GOT3 (cell line): ENCODE measurements at places on chromosomes 12 and 14.

DNA sequence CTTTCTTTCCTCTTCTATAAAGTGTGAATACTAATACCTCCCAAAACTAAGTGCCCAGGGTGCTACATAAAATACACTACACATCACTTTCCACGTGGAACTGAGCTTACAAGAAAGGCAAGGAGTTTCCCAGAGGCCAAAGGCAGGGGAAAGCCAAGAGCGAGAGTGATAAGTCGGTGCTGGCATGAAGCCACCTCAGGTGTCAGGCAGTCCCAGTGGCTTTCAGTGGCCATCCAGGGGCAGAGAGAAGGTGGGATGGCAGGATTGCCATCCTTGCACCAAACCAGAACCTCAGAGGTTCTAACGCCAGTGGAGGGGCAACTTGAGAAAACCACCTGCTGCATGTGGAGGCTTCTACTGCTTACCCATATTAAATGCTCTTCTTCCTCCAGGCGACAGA is 79.7 kb upstream of the DIO3 start:
- no peak for DNase-seq

DNA sequence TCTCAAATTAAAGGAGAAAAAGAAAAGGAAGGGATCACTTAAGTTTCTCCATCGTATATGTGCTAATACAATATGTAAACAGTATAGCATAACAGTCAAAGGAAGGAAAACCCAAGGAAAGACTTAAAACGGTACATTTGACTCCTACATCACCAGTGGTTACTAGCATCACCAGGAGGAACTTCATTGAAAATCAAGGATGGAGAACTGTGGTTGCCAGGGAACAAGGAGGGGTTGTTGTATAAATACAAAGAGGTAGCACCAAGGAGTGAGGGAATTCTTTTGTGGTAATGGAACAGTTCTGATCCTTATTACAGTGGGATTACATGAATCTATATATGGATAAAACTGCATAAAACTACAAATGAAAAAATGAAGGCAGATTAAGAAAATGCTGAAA is 1.6 kb downstream of the ZFYVE26 start:
- DNase-seq, result no peak

DNA sequence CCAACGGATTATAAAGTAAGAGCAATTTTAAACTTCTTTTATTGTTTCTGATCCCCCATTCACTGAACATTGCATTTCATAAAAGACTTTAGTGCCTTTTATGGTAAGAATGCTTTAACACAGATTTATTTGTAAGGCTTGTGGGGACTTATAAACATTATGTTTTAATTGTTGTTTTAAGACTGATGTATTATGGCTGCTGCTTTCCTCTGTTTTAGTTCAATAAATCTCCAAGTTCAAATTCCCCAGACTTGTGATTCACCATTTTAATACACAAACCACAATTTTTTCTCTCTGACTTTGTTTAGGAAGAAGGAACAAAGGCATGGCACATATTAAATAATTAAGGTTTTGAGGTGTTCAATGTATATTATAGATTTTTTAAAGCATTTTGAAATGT is 753.3 kb downstream of the SLC6A15 start:
- no peak for DNase-seq

GRCh38 chr12:42704340-42704739 is 114.8 kb upstream of the PRICKLE1 start:
- no peak for DNase-seq

DNA sequence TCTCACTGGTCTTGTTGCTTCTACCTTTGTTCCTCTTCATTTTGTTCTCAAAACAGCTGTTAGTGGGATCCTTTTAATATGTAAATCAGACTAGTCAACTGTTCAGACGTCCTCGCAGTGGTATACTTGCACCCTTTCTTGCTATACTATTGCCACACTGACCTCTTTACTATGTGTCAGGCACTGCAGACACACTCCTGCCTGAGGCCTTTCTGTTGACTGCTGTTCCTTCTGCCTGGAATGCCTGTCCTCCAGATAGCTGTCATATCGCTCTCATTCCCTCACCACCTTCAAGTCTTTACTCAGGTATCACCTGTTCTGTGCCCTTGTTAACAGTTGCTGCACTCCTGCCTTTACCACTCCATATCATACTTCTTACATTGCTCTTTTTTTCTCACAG is 90.0 kb upstream of the TMEM263 start:
- no peak for DNase-seq

DNA sequence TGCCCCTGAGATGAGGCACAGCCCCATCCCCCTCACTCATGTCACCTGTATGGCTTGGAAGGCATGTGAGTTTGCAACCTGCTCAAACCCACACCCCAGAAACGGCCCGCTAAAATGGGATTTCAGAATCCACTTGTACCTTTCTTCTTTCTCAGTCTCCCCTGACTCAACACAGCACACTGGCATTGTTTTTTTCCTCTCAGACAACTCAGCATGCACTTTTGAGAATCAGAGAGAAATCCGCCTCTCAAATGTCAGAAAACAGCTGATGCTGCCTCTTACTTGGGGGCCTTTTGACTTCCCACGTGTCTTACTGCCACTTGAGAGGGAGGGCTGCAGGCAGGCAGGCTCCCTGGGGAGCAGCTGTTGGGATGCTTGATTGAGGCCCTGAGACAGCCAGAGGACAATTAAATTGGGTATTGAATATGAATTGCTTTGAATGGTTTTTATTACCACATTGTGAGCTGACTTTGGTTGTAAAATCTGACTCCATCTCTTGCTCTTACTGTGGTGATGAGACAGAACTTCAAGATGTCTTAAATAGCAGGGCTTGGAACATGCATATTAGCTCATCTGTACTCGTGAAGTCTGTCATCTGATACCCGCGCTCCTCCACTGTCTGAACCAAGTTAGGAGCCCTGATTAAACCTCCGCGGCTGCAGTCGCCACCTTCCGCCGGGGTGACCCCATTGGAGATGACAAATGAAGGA is 96.6 kb downstream of the APAF1 start:
- DNase-seq, result no peak

- DNase-seq, result no peak
Measured at GRCh38 chr12:131928080-131928710, 881 bp upstream of the PUS1 start.

DNA sequence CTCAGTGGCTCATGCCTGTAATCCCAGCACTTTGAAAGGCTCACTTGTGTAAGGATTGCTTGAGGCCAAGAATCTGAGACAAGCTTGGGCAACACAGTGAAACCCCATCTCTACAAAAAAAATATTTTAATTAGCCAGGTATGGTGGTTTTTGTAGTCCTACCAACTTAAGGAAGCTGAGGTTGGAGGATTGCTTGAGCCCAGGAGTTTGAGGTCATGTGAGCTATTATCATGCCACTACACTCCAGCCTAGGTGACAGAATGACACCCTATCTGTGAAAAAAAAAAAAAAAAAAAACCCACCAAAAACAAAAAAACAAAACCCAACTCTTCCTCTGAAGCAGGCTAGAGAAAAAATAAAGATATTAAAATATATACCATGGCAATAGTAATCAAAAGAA is 41.2 kb downstream of the TMEM116 start:
- no peak for DNase-seq

GRCh38 chr12:68491204-68491960 is 119.3 kb upstream of the RAP1B start:
- no peak for DNase-seq

DNA sequence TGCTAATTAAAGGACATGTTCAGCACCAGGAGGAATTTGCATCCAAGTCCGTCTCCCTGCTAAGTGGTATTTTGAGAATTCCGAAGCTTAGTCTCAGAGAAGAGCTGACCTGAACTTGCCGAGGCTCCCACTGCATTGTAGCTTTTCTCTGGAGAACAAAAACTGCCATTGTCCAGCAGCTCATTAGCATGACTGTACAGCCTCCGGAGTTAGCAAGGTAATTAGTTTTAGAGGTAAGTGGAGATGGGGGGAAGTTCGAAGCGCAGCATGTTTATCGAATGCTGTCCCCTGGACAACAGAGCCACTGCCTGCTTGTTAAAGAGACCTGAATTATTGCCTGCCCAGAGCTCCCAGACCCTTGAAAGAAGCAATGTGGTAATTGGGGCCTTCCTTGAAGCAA is 160.3 kb upstream of the PELI2 start:
- DNase-seq, result no peak

DNA sequence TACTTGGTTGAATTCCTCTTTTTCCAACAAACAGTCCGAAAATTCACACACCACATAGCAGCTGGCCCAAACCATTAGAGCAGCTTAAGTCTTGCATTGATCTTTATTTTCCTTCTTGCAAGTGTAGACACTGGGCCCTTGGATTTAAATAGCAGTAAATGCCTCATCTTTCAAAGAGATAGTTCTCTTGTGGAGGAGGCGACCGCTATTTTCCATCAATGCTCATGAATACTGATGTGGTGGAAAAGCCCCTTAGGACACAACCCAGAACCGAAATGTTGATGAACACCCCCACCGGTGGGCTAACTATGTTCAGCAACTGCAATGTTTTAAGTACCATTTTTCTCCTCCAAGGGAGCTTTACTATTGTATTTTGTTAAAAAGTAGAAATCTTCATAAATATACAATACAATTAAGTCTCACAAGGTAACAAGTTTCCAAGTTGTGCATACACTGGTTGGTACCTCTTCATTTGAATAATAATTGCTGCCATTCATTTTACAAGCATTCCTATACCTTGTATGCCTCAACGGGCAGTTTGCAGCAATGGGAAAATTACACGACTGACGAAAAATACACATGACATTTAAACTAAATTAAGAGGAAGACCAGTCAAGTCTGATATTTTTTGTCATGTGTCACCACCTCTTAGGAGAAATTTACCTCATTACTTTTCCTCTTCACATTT is 18.0 kb downstream of the NIN start:
- no peak for DNase-seq

DNA sequence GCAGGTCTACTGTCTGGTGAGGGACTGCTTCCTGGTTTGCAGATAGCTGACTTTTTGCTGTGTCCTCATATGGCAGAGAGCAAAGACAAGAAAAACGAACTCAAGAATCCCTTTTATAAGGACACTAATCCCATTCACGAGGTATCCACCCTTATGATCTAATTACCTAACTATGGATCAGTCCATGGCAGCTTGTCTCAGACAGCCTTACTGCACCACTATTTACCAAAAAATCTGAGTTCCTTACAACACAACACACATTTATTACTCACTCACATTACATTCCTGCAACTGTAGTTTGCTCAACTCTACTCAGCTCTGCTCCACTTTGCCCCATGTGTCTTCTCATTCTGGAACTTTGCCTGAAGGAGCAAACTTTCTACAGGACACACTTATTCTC is 10.1 kb upstream of the SLC6A15 start:
- DNase-seq, result no peak

- no peak for DNase-seq
Measured at GRCh38 chr14:56899829-56900228, 89.5 kb upstream of the OTX2 start.

GRCh38 chr14:81137316-81137715 is 83.4 kb downstream of the GTF2A1 start:
- DNase-seq, result no peak

GRCh38 chr14:65439117-65439516 is 26.6 kb downstream of the FUT8 start:
- no peak for DNase-seq

DNA sequence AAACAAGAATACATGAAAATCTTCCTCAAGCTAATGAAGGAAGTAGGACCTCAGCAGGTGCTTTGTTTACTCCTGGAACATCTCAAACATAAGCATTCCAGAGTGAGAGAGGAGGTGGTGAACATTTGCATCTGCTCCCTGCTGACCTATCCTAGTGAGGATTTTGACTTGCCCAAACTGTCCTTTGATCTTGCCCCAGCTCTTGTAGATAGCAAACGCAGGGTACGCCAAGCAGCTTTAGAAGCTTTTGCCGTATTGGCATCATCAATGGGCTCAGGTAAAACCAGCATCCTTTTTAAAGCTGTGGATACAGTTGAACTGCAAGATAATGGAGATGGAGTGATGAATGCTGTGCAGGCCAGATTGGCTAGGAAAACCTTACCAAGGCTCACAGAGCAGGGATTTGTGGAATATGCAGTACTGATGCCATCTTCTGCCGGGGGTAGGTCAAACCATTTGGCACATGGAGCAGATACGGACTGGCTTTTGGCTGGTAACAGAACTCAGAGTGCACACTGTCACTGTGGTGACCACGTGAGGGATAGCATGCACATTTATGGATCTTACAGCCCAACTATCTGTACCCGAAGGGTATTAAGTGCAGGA is 1.9 kb downstream of the TOGARAM1 start:
- DNase-seq, result no peak

DNA sequence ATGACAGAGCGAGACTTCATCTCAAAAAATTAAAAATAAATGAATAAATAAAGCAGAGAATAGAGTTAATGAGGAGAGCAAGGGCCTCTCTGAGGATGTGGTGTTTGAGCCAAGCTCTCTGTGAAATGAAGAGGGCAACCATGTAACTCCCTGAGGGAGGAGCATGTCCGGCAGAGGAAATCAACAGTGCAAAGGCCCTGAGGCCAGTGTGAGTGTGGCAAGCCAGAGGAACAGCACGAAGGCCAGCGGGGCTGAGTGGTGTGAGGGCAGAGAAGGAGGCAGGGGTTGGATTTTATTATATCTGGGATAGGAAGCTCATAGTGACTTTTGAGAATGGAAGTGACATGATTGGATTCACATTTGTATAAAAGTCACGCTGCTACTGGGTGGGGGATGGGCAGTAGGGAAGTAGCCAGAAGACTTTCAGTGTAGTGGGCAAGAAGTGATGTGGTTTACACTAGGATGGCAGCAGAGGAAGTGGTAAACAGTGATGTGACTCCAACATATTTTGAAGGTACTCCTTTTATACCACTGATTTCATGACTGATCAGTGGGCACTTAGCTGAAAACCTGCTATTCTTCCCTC is 10.3 kb upstream of the LRP1-AS start:
- no peak for DNase-seq

DNA sequence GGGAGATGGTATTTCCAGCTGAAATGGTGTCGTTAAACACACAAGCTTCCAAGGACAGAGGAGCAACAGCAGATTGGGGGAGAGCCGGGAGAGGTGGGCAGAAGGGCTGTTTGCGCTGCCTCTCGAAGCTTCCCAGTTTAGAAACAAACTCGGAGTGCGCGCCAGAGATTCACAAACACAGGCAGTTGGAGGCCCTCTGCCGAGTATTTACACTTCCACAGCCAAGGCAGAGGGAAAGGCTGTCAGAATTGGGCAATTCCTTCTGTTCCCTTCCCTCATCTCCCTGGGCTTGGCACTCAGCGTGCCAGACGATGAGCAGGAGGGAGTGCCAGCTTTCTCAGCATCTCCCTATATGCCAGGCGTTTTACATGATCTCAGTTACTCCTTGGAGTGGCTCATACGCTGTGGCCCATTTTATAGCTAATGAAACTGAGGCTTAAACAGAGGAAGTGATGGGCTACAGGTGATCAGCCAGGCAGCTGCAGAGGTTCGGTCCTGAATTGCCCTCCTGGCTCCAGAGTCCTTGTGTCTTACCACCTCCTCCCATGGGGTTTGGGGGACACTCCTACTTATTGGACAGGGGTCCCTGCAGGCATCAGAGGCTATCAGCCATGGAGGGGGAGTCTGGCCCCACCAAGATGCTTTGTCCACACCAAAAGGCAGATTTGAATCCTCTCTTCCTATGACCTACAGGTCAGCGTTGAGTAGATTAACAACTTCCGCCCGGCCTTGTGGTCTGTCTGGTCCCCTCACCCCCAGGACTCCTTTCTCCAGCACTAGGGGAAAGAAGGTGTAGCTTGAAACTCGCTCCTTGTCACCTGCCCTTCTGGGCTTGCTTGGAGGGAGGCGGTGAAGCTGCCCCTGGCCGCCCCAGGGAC is 3.1 kb downstream of the FAM222A start:
- no peak for DNase-seq
